ENCODE measurements at places on chromosomes 7 and 10.
A peak's percentile ranks its signal among the peaks of the same experiment; 100 is the strongest.

DNA sequence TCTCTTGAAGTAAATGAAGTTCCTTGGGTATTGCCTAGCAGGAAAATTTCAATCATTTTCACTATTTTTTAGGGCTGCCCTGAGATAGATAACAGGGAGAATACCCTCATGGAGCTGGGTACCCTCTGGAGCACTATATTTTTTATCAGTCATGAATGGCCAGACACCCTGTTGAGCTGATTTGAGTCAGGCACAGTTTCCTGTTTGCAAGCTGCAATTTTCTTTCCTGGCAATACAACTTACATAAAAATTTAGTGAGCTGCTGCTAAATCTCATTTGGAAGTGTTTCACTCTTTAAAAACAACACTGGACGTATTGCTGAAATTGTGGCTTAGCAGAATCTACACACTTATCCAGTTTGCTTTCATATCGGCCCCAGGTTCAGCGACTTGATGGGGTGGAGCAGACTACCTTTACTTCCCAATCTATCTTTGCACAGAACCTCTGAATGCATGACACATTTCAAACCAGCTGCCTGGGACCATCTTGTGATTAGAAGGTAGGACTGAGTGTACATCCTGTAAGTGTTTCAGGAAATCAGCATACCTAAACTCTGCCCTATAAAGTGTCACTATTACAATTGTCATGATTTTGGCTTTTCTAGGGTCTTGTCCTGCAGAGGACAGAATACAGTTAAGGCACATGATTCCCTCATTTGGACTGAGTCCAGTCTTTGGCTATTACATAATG lies 125.7 kb upstream of the FAM3C start:
- no peak for DNase-seq

DNA sequence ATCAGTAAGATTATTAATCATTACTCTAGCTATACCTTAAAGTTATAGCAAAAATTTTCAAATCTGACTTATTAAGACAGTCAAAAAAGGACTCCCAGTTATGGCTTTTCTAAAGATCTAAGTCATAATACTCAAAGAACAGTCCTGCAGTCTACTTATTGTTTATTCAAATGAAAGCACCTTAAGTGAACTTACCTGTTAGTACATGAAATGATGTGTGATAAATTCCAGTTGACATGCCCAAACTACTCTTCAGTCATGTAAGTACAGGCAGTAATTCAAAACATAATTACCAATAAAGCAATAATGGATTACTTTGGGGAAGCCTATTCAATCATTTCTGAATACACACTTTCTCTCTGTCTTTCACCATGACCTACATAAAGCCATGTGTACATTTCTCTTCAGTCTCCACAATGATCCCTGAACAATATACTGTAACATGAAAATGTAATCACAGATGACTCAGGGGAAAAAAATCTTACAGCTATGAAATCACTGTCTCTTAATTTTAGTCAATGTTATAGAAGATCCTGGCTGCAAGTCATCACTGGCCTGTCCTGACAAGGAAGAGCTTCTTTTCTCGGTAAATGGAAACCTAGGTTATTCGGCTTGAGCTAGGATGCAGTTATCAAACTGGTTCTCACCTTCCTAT lies 420.7 kb upstream of the LRRTM3 start:
- no peak for DNase-seq

GRCh38 chr7:57482-58255 lies 134.7 kb upstream of the FAM20C start:
- no peak for DNase-seq

DNA sequence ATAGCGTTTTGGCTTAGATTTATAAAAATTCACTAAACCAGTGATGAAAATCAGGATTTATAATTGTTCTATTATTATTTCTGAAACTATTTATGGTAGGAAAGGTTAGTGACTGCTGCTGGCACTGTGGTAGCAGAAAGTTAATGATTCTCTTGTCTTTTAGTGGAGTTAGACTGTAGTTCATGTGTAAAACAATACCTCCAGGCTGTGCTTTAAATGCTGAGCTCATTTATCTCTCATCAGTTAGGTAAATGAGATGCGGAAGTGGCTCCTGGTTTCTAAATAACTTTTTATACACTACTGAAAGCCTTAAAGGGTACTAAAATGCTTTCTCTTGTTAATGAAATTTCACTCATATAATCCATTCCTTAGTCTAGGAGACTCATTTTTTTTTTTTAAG lies 326.8 kb upstream of the POT1 start:
- DNase-seq: no peak

DNA sequence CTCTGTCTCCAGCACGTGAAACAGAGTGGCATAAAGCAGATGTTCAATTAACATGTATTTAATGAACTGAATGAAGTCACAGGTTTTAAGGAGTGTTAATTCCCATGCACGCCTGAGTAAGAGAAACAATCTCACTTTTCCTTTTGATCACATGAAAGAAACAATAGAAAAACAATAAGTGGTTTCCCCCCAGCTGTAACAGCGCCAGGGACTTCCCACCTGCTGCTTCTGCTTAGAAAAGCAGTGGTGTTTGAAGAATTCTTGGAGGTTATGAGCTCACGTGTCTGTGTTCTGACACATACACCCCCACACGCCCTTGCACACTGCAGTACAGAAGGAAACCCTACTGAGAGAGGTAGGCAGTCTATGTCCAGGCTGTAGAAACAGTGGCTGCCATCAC lies 51.3 kb upstream of the FRMD4A start:
- peak; percentile 5 for DNase-seq
